ENCODE measurements at places on chromosomes 13 and 19. TPM values are rescaled to one million over a fixed set of nuclear protein-coding genes. Genes with fewer than 3 reads are reported as not detected.

Gene ADGRE1
- total RNA-seq: not detected

Gene SIGLEC11
- not detected for total RNA-seq

Gene ARRDC5
- total RNA-seq: 0.49 TPM

Gene C13orf46
- 1.3 TPM for total RNA-seq

Gene UGGT2
- 39.7 TPM for total RNA-seq

Gene MYADM
- total RNA-seq: 42.6 TPM

Gene NXNL1
- total RNA-seq: not detected

Gene ICAM1
- total RNA-seq: 9.2 TPM

Gene ELSPBP1
- not detected for total RNA-seq

Gene GRIK5
- 0.32 TPM for total RNA-seq

Gene ARHGAP33
- total RNA-seq: 6.8 TPM

Gene GJB2
- total RNA-seq: 0.12 TPM

Gene GNG7
- total RNA-seq: 0.36 TPM

Gene ADM5
- total RNA-seq: 0.36 TPM

Gene PRSS57
- total RNA-seq: not detected

Gene SIGLEC8
- not detected for total RNA-seq

Gene FKBP8
- total RNA-seq: 350 TPM

Gene CBY2
- total RNA-seq: not detected

Gene FPR3
- total RNA-seq: not detected

Gene FAM216B
- not detected for total RNA-seq

Gene GAPDHS
- total RNA-seq: not detected

Gene ZNF91
- total RNA-seq: 23.0 TPM

Gene AKAP8
- total RNA-seq: 18.0 TPM

Gene CPT1C
- total RNA-seq: 20.4 TPM

Gene ZFR2
- total RNA-seq: under 0.01 TPM

Gene LRG1
- total RNA-seq: not detected

Gene STAP2
- total RNA-seq: 3.1 TPM

Gene B3GNT8
- total RNA-seq: 5.8 TPM

Gene ZNF865
- 2.4 TPM for total RNA-seq

Gene CD177
- total RNA-seq: not detected

Gene ABCC4
- 45.8 TPM for total RNA-seq

Gene ENOX1
- 11.9 TPM for total RNA-seq

Gene EHD2
- 230 TPM for total RNA-seq

Gene BEST2
- total RNA-seq: not detected

Gene ZIC2
- total RNA-seq: not detected

Gene OR7A5
- not detected for total RNA-seq

Gene OR4F17
- total RNA-seq: not detected

Gene NLRP5
- total RNA-seq: not detected

Gene CYP4F2
- not detected for total RNA-seq

Gene DZIP1
- total RNA-seq: 49.5 TPM

Gene NFIX
- total RNA-seq: 135 TPM

Measured in hair follicle dermal papilla cell (primary cell).